Fibroblast of the aortic adventitia (primary cell): ENCODE measurements at places on chromosomes 16 and 17. TPM values are rescaled to one million over a fixed set of nuclear protein-coding genes. Genes with fewer than 3 reads are reported as not detected.
A peak's percentile ranks its signal among the peaks of the same experiment; 100 is the strongest.

- DNase-seq = peak; percentile 42
Observed at GRCh38 chr17:50501054-50501453, 7.2 kb upstream of the MYCBPAP start.

The MYO15B gene
- total RNA-seq = 1.4 and 16.8 TPM in 2 replicates

DNA sequence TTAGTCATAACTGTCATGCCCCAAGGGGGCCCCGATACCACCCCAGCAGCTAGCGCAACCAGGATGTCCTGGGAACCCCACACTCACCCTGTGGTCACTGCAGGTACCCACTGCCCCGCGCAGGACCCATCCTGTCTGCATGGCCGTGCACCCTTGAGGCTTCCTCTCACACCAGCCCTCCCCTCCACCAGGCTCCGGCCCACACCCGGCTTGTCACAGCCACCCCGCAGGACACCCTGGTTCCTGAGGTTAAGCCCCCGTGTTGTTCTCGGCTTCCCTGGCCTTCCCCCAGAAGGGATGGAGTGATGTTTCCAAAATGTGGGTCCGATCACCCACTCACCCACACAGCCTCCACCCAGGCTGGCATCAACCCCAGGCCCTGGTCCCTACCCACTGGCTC lies 7.5 kb downstream of the DNASE1L2 start:
- DNase-seq = no peak

DNA sequence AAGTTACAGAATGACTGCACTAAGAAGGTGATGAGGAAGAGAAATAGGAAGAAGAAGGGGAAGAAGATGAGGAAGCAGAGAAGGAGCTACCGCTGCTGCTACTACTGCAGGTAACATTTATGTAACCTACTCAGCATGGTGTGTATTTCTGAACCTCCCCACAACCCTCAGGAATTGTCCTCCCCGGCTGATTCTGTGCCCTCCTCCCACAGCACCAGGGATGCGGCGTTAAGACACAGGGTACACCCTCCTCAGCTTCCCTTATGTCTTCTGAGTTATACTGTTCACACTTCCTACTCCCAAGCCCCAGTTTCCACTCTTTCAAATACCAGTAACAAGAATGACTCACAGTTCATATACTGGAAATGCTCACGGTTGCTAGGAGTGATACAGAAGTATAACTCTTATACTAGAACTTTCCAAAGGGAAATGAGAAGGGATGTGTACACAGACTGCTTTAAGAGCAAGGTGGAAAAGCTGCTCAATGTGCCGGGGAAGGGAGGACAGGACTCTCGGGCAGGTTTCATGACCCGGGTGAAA lies 224.5 kb upstream of the PSMD7 start:
- no peak for DNase-seq

DNA sequence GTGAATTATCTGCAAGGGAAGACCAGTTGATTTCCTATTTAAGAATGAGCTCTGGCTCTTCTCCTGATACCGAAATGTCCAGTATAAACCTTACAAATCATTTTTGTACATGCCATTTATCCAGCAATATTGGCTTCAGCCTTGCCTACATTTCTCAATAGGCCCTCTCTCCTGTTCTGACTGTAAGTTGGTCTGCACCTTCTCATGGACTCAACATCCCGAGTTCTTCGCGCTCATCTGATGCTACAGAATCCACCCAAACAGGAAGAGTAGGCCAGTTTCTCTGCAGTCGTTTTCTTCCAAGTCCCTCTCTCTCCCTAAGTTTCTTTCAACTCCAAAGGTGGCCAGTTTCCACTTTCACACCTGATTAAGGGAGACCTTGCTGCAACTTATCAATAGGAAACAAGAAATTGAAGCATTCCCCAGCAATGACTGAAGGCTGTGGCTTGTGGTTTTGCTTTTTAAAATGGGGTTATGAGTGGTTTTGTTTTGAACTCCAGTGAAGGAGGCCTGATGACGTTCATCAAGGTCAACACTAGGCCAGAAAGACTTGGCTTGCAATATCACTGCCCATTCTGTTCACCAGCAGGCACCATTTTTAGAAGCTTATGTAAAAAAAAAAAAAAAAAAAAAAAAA lies 383.0 kb downstream of the MAF start:
- DNase-seq = no peak

The NUBP1 gene
- 9.7 and 17.2 TPM in 2 replicates for total RNA-seq

DNA sequence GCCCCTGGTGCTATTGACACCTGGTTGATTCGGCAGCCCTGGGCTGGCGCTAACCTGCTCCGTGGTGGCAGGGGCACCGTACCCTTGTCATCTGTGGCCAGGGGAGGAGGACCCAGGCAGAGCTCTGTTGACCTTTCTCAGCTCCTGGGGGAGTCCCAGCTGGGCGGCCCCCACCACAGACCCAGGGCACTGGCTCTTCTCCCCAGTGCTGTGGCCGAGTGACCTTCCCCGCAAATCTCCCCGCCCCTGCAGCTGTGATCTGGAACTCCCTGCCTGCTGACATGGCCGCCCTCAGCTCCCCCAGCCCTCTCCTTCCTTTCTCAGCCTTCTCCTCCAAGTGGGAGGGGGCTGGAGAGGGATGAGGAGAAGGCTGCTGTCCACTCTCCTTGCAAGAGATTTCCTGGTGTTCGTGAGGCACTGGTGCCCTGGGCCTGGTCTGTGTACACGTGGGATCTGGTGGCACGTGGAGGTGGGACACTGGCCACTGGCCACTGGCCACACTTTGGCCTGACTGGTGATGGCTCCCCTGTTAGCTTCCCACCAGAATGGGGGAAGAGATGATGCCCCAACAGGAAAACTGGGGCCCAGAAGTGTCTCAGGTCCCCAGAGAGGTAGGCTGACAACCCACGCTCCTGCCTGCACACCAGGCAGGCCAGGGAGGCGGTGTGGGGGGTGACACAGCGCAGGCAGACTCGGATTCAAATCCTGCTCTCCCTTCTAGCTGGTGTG lies 8.2 kb downstream of the FMNL1 start:
- DNase-seq = no peak

DNA sequence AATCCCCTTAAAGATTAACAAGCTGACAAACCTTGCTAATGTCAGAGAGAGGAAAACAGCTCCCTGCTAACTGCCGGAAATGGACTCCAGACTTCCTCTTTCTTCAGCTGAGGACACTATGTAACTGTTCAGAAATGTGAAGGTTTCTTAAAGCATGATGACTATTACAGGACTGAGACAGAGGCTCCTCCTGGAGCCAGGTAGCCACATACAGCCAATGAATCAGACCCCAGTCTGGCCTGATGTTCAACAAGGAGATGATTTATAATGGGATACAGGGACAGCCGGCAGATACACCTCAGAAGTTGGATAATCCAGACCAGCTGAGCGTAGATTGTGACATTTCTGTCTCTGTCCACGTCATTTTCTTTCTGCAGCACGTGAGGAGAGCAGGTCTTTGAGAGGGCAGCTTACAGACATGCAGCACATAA lies 216.2 kb downstream of the HS3ST3A1 start:
- DNase-seq = no peak

GRCh38 chr16:79136955-79137354 lies 463.6 kb downstream of the MAF start:
- no peak for DNase-seq

GRCh38 chr17:65755799-65756198 lies 194.4 kb upstream of the AXIN2 start:
- DNase-seq = no peak

DNA sequence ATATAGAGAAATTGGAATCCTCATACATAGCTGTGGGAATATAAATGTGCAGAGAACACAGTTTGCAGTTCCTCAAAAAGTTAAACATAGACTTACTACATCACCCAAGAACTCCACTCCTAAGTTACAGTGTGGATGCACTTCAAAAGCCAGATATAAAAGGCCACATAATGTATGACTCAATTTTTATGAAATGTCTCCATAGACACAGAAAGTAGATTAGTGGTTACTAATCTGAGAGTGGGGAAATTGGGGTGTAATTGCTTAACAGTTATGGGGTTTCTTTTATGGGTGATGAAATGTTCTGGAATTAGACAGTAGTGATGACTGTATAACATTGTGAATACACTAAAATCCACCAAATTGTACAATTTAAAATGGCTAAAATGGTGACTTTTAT lies 60.9 kb downstream of the CACNG1 start:
- DNase-seq = peak; percentile 86

GRCh38 chr17:6429266-6429665 lies 5.7 kb downstream of the AIPL1 start:
- no peak for DNase-seq

DNA sequence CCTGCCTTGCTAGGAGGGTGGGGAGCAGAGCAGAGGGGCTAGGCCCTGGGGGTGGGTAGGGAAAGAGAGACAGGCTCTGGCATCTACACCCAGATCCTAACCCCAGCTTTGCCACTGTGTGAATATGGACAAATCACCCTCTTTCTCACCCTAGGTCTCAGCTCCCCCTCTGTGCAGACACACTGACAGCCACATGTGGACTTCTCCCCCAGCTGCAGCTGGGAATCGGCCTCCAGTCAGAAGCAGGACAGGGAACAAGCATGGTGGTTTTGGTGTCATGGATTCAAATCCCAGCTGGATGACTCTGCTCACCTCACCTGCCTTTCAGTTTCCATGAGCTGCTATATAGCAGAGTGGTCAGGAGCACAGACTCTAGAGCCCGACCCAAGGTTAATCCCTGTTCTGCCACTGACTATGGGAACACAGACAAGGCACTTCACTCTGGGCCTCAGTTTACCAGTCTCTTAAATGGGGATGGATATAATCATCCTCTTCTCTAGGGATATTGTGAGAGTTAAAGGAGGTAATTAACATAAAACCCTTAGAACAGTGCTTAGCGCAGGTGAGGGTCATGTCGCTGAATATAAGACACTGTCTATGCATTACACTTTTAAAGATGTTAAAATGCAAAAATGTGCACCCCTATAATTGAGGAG lies 26.2 kb upstream of the MAP3K14 start:
- DNase-seq = no peak

GRCh38 chr16:73756289-73757178 lies 540.1 kb upstream of the PSMD7 start:
- DNase-seq = no peak

DNA sequence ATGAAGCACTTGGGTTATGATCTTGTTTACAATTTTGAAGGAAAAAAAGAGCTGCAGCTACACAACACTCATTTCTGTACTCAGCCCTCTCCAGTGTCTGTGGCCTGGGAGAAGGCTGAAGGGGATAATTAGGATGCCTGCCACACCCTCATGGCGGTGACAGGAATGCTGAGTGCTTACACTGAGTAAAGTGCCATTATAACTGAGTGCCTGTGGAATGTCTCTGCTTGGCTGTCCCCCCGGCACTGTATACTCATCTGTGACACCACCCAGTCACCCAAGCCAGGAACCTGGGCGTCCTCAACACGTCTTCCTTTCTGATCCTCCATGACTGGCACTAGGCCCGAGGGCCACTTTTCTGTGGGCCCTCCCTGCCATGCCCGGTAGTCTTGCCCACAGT lies 3.5 kb upstream of the MRPL38 start:
- no peak for DNase-seq

DNA sequence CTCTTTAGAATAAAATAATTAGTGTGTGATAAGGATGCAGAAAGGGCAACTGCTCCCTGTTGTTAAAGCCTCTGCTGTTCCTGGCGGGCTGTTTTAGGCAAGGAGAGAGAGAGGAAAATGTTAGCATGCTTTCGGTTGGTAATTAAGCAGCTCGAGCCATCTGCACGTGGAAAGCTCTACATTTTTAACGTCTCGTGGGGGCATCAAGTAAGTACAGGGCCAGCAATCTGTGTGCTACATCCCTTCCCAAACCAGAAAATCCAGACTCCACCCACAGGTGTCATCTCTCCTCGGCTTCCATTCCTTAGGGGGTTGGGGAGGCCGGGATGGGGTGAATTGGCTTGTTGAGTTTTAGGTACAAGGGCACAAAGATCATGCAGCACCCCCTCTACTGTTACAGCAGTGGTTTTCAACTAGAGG lies 62.4 kb upstream of the MARCHF10 start:
- no peak for DNase-seq

DNA sequence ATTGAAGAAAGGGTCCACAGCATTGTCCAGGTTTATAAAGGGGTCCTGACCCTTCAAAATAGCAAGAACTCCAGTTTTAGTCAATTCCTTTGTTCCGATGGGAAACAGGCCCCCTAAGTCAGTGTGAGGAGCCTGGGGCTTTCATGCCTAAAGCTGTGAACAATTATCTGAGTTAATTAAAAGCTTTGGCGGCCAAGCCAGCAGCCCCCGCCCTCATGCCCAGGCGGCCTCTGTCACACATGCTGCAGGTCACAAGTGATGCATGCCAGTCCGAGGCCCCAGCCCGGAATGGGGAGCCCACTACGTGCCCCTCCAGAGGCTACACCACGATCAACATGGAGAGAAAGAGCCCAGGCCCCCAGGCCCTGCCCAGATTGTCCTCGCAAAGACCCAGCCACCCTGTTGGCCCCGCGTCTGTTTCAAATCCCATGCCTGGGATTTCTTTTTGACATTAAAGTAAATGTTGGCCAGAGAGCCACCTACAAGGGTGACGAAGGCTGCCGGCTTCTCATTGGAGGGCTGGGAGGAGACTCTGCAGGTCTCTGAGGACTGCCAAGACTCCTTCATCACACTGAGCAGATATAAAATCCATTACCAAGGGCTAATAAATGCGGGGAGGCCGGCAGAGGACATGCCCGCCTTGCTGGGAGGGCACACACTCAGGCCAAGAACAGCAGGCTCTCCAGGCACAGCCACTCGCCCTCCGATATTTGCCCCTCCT lies 14.5 kb upstream of the PITPNM3 start:
- DNase-seq = no peak

GRCh38 chr17:59825533-59826322 lies 67.0 kb downstream of the TUBD1 start:
- DNase-seq = peak; percentile 89

The SYNRG gene
- total RNA-seq = 22.5 and 37.7 TPM in 2 replicates

DNA sequence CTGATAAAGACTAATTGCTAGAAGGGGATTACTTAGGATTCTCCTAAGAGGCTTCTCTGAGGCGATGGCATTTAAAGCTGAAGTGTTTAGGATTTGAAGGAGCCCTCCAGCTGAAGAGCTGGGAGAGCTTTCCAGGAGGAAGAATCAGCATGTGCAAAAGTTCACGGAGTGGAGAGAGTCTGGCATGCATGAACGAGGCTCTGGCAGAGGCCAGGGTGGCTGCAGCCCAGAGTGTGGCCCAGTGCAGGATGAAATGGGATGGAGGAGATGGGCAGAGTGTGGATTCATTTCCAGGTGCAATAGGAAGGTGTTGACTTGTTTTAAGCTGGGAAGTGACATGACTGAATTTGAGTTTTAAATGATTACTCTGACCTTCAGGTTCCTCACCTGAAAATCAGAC lies 249.0 kb upstream of the CCL2 start:
- DNase-seq = no peak

DNA sequence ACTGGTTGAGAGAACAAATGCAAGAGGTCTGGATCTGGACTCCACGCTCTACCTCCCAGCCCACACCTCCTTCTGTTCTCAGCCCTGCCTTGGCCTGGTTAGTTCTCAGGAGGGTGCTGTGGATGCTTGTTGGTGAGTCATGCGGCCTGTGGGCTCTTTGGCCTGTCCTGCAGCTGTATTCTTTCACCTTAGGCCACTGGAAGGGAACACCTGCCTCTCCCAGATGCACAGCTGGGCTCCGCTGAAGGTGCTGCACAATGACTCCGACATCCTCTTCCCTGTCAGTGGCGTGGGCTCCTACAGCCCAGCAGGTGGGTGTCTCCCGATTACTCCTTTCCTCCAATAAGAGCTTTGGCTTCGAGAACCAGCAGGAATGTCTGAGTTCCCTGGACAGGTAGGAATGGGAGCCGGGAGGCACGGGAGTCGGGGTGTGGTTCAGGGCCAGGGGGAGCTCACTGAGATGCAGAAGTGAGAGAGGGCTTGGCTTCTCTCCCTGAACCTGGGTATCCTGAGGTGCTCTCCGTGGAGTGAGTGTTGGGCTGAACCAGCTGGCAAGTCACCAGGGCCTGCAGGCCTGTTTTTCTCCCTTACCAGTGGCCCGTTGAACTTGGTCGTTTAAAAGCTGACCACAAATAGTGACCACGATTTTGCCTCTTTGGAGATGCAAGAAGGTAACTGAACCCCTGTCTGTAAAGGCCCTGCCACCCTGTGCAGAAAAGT lies 85.0 kb downstream of the SNX29 start:
- DNase-seq = peak; percentile 8
